Adrenal gland (tissue), 19 donors: ENCODE measurements at places on chromosomes 2 and 18. TPM values are rescaled to one million over a fixed set of nuclear protein-coding genes. Genes with fewer than 3 reads are reported as not detected.

PDCL3 gene
- total RNA-seq = 9.6 TPM

EN1 gene
- total RNA-seq = 0.69 TPM

OSR1 gene
- 2.3 TPM for total RNA-seq

RNF152 gene
- 10.8 TPM for total RNA-seq

- no peaks in the 10 kb centered on the region for H3K36me3 ChIP-seq
- no peaks in the 10 kb centered on the region for H3K27me3 ChIP-seq
- H3K27ac ChIP-seq = no peak overlapping the region
- H3K4me3 ChIP-seq = no peak overlapping the region
Measured at GRCh38 chr2:5915881-5916310, 223.7 kb downstream of the SOX11 start.

DNA sequence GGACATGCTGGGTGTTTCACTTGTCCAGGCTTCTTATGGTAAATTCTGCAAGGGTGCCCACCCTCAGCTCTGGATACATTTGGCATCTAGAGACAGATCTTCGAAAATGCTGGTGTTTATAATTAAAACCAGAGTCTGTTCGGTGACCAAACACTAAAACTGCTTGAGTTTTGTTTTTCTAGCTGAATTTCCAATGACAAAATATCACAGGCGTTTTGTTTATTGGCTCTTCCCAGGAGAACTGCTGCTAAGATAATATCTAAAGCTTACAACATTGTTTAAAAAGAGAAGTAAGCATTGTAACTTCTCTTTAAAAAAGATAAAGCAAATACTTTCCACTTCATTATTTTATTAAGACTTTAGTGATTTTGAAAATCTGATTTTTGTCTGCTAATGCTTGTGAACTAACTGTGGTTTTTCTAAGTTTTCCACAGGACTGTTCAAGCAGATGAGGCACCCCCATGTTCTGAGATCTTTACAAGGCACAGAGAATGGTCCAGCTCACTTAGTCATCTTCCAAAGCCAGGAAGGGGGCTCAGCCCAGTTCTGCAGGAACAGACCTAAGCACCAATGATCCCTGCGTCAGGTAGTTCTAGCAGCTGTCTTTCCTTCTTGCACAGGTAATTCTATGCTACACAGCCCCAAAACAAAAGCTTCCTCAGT lies 94.8 kb upstream of the LTBP1 start:
- no peak overlapping the region for H3K27ac ChIP-seq
- H3K4me3 ChIP-seq = no peak overlapping the region
- no peaks in the 10 kb centered on the region for H3K4me1 ChIP-seq
- no peaks in the 10 kb centered on the region for H3K36me3 ChIP-seq
- DNase-seq = no peak

- no peak overlapping the region for H3K27ac ChIP-seq
- H3K36me3 ChIP-seq = peaks cover 4% of the 10 kb centered on the region
- no peaks in the 10 kb centered on the region for H3K4me1 ChIP-seq
- H3K4me3 ChIP-seq = no peak overlapping the region
- DNase-seq = no peak
Measured at GRCh38 chr2:13560322-13560721, 843.6 kb downstream of the TRIB2 start.

GRCh38 chr2:84152462-84152861 lies 306.6 kb downstream of the SUCLG1 start:
- DNase-seq = no peak
- H3K4me3 ChIP-seq = no peak overlapping the region
- H3K27me3 ChIP-seq = no peaks in the 10 kb centered on the region
- H3K27ac ChIP-seq = no peak overlapping the region
- no peaks in the 10 kb centered on the region for H3K4me1 ChIP-seq

- H3K36me3 ChIP-seq = peaks cover 3% of the 10 kb centered on the region
- no peak for DNase-seq
- H3K4me3 ChIP-seq = no peak overlapping the region
- no peak overlapping the region for H3K27ac ChIP-seq
- no peaks in the 10 kb centered on the region for H3K27me3 ChIP-seq
Measured at GRCh38 chr2:194765723-194766122, 891.3 kb upstream of the SLC39A10 start.

GRCh38 chr2:99987160-99987559 lies 155.2 kb downstream of the AFF3 start:
- no peaks in the 10 kb centered on the region for H3K36me3 ChIP-seq
- H3K4me3 ChIP-seq = no peak overlapping the region
- H3K4me1 ChIP-seq = no peaks in the 10 kb centered on the region
- H3K27ac ChIP-seq = no peak overlapping the region
- DNase-seq = no peak
- no peaks in the 10 kb centered on the region for H3K27me3 ChIP-seq

DNA sequence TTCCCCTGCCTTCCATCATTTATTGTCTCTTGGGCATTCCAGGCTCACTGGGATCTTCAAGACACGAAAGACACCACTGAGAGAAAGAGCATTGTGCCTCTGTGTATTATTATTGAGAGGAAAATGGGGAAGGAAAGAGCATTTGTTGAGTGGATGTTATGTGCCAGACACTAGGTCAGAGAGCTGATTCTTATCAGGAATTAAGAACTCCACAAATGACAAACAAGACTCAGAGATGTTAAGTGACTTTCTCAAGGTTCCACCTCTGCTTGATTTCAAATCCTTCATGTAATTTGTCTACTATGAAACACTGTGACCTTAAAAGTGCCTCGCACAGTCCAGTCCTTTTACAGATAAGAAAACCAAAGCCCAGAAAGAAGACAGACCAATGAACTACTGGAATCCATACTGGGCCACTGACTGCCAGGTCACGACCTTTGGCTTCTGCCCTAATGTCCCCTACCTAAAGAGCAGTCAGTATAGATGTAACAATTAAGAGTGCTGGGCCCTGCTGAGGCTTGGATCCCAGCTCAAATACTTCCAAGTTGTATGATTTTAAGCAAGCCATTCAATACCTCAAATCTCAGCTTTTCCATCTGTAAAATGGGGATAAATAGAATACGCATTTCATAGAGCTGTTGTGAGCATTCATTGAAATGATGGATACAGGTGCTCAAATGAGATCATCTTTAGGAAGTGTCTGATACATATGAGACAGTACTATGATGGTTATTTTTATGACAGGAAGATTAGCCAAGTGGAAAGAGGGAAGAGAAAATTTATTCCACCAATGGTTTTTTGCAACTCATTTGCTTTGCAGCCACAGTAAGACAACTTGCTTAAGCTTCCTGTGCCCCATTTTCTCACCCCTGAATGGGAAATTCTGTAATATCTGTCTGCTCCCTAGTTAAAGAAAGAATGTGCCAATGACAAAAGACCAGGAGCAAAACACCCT lies 10.9 kb downstream of the KLF7 start:
- H3K4me1 ChIP-seq = peaks cover 39% of the 10 kb centered on the region
- peak overlapping the region; percentile 16 for H3K27ac ChIP-seq

DNA sequence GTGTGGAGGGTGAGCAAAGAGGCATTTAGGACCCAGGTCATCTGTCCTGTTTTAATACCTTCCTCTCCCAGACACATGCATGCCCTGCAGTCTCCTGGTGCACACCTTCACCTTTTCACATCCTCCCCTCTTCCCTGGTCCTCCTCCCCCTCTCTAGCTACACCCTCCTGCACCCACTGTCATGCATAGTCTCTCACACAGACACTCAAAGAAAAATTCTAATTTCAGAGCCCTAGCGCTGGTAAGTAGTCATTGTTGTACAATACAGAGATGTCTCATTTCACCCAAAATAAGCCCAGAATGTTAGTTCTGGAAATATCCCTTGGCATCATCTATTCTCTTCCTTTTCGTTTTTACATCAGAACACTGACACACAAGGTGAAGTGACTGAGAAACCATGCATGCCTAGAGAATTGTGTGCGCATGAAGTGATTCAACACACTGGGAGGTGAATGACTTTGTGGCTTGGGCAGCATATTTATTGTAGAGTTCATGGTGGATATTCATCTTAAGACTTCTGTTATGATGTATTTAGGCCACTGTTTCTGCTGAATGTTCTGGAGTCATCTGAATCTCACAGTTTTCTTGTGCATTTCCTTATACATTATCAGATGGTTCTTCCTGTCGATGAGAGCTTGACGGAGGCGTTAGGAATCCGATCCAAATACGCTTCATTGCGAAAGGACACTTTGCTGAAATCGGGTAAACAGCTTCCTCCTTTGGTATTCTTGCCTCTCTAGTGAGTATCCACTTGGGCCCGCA lies 69.9 kb downstream of the COA5 start:
- no peak overlapping the region for H3K27ac ChIP-seq
- no peaks in the 10 kb centered on the region for H3K27me3 ChIP-seq
- H3K4me3 ChIP-seq = no peak overlapping the region
- H3K36me3 ChIP-seq = no peaks in the 10 kb centered on the region
- DNase-seq = no peak

- DNase-seq = no peak
- H3K27me3 ChIP-seq = no peaks in the 10 kb centered on the region
- no peaks in the 10 kb centered on the region for H3K36me3 ChIP-seq
- H3K27ac ChIP-seq = no peak overlapping the region
- H3K4me1 ChIP-seq = no peaks in the 10 kb centered on the region
Measured at GRCh38 chr18:59846814-59847490, 52.8 kb upstream of the PMAIP1 start.

DNA sequence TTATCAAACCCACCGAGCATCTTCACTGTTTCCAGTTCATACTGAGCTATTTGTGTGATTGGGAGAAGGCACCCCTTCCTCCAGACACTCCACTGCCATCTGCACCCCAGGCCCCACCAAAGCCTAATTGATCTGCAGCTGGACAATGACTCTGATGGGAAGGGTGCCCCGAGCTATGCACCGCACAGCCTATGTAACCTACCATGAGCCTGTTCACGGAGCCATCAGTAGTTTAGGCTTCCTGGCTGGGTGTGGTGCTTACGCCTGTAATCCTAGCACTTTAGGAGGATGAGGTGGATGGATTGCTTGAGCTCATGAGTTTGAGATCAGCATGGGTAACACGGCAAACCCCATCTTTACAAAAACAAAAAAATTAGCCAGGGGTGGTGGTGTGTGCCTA lies 17.8 kb upstream of the ASAP2 start:
- no peaks in the 10 kb centered on the region for H3K27me3 ChIP-seq
- peaks cover 15% of the 10 kb centered on the region for H3K4me1 ChIP-seq
- no peaks in the 10 kb centered on the region for H3K36me3 ChIP-seq

- no peak overlapping the region for H3K4me3 ChIP-seq
- H3K36me3 ChIP-seq = no peaks in the 10 kb centered on the region
- H3K27ac ChIP-seq = no peak overlapping the region
- no peak for DNase-seq
- H3K27me3 ChIP-seq = no peaks in the 10 kb centered on the region
Measured at GRCh38 chr2:106094131-106094841, 99.8 kb downstream of the UXS1 start.

GRCh38 chr18:12005538-12006487 lies 24.5 kb downstream of the IMPA2 start:
- no peak overlapping the region for H3K27ac ChIP-seq
- no peaks in the 10 kb centered on the region for H3K36me3 ChIP-seq
- DNase-seq = no peak
- H3K4me1 ChIP-seq = no peaks in the 10 kb centered on the region

DNA sequence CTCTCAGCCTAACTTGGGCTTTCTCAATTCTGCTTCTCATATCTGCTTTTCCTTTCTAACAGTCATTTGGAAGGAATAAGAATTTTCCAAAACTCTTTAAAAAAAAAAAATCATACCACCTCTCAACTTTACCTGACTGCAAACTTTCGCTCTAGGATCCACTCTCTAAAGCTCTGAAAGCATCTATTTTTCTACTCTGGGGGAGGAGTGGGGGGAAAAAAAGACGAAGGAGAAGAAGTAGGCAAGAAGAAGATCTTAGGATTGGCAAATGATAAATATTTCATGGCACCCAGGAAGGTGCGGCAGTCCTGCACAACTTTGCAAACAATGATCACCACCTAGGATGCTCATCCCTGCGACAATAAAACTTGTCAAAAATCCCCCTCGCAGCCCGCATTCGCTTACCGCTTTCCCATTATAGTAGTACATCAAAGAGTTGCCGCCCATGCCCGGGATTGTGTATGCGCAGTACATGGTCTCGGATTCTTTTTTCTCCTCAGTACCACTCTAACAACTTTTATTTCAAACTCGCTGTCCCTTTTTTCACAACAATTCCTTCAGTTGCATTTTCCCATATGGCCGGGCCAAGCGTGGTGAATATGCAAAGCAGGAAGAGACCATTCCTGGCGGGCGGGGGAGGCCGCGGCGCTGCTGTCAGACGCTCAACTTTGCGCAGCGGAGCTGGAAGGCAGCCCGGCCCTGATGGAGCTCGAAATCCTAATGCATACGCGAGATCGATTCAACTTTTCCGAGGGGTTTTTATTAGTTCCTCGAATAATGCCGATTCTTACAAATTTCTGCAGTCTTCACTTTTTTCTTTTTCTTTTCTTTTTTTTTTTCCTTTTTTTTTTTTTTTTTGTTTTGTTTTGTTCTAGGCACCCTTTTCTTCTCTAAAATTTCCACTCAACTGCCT lies 266.5 kb downstream of the TCF4 start:
- peak overlapping the region; percentile 75 for H3K4me3 ChIP-seq
- H3K4me1 ChIP-seq = peaks cover 43% of the 10 kb centered on the region
- DNase-seq = peak; percentile 96
- no peaks in the 10 kb centered on the region for H3K36me3 ChIP-seq
- peak overlapping the region; percentile 98 for H3K27ac ChIP-seq

- no peak overlapping the region for H3K27ac ChIP-seq
- no peaks in the 10 kb centered on the region for H3K27me3 ChIP-seq
- H3K4me1 ChIP-seq = no peaks in the 10 kb centered on the region
- DNase-seq = peak; percentile 2
Measured at GRCh38 chr2:3279236-3279960, 98.2 kb downstream of the EIPR1 start.

GRCh38 chr2:156332534-156333273 lies at the start of gene NR4A2:
Gene NR4A2, minus strand, starts transcription at chr2:156332721. Its CDS starts 2,535 bp downstream, at chr2:156330186.
- peak within 1 kb of the TSS; percentile 100 for H3K27ac ChIP-seq
- H3K36me3 ChIP-seq = no peaks in the 10 kb centered on the region
- DNase-seq = peak; percentile 96
- peak within 1 kb of the TSS; percentile 76 for H3K4me3 ChIP-seq
- H3K4me1 ChIP-seq = no peaks in the 10 kb centered on the region

GRCh38 chr2:157256626-157257025 lies 879 bp upstream of the GALNT5 start:
- H3K27me3 ChIP-seq = no peaks in the 10 kb centered on the region
- no peak for DNase-seq
- no peaks in the 10 kb centered on the region for H3K36me3 ChIP-seq
- peaks cover 7% of the 10 kb centered on the region for H3K4me1 ChIP-seq
